Sciatic nerve (tissue), 2 donors: ENCODE measurements at places on chromosomes 3 and 15.

- DNase-seq, result no peak
Measured at GRCh38 chr3:81468391-81468790, 293.1 kb downstream of the GBE1 start.

DNA sequence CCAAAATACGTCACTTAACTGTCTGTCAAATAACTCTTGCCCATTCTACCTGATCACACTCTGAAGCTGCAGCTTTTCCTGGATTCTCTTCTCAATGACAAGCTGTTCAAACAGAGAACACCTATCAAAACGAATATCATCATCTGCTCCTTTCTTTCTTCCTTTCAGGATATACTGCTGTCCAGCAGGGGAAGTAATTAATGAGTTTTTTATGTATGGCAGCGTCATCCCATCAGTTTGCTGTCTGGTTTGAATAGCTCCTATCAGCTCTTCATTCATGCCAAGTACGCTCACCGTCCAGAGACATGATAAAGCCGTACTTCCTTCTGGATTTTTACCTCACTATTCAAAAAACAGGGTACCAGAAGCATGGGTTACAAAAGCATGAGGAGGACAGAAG is at the start of gene CHRM5:
Gene CHRM5 (plus strand): TSS at position 274 of the 400 bp plus-strand sequence. CDS start 94,221 bp downstream, outside the sequence.
- DNase-seq, result no peak

GRCh38 chr3:50262778-50263177 is 6.2 kb upstream of the SEMA3B start:
- DNase-seq, result no peak

DNA sequence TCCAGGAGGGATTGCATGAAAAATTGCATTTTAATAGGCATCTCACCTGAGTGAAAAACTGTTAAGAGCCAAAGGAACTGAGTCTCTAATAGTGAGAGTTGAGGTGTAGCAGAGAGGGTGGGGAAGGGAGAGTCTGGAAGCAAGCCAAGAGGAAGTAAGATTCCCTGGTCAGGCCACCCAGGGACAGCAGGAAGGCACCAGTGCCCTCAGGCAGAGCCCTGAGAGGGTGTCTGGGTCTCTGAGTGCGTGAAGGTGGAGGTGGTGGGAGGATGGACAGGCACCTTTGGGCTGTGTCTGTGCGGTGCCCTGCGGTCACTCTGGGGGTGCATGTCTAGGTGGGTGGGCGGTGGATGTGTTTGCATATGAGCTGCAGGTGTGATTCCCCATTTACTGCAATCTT is 300.4 kb upstream of the ROPN1 start:
- DNase-seq, result no peak
